CD4-positive, CD25-positive, alpha-beta regulatory T cell (primary cell): ENCODE measurements at places on chromosomes 7 and 10.

DNA sequence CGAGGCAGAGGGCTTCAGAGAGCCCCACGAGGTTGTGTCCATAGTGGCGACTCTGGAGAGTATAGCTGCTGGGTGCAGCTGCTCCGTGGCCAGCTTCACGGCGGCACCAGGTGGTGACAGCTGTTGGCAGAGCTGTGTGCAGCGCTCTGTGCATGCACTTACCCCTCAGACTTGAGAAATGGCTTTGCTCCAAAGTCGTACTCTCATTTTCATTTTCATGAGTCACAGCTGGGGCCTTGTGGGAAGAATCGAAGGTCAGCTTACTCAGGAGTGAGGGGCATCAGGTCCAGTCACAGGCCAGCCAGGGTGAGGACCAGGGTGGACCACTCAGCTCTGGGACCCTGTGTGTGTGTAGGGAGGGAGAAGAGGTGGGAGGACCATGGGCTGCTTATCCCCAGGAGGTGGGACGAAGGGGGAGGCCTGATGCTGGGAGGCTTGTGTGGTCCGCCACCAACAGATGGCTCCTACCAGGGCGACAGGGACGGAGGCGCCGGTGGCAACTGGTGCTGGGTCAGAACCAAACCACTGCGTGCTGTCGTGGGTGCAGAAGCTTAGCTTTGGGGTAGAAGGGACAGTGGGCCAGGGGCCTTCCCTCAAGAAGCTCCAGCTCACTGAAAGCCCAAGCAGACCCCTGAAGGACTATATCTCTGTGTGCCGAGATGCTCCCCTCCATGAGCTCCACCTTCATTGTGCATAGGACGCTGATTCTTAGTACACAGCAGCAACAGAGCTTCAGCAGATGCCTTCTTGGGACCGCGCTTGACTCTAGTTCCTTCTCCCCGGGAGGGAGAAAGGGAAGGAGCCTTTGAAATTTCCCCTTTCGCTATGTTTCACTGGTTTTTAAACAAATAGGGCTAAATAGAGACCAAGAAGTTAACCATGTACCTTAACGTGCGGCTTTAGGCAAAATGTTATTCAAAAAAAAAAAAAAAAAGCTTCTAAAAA, 225.0 kb downstream of the CELF2 start:
- no peak for DNase-seq

GRCh38 chr10:26335574-26336093, 102.5 kb upstream of the APBB1IP start:
- no peak for DNase-seq

DNA sequence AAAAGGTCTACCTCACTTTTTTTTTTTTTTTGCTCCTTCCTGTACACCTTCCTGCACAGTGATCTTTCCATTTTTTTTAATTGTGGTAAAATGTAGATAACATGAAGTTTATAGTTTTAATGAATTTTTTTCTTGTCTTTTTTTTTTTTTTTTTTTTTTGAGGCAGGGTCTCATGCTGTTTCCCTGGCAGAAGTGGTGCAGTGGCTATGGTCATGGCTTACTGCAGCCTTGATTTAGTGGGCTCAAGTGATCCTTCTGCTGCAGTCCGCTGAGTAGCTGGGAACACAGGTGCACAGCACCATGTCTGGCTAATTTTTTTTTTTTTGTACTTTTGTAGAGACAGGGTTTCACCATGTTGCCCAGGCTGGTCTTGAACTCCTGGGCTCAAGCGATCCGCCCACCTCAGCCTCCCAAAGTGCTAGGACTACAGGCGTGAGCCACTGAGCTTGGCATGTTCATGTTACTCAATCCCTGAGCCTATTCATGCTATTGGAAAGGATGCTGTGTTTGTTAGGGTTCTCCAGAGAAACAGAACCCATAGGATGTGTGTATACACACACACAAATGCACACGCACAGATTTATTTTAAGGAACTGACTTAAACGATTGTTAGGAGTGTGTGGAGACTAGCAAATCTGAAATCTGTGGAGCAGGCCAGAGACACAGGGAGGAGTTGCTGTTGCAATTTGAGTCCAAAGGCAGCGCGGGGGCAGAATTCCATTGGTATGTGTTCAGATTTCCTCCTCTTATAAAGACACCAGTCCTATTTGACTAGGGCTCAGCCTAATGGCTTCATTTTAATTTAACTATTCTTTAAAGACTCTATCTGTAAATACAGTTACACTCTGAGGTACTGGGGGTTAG, 29.1 kb downstream of the GALNT11 start:
- no peak for DNase-seq

DNA sequence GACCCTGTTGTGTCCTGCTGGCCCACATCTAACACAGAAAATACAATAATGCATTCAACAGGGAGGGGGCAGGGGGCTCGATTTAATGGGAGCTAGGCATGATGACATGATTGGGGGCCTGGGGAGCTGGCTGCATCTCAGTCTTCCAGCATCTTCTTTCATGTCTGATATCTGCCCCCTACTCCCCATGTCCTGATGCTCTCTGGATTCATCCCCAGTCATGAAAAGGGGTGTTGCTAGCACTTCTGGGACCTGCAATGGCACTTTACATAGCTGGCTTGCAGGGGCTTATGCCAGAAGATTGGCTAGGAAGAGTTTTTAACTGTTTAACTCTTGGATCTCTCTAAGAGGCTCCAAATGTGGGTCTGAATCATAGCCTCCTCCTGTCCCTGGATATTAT, 94.9 kb downstream of the AOAH start:
- DNase-seq = no peak

- DNase-seq = no peak
These were observed 169.1 kb upstream of the PPP1R3A start for GRCh38 chr7:114087653-114088469.

DNA sequence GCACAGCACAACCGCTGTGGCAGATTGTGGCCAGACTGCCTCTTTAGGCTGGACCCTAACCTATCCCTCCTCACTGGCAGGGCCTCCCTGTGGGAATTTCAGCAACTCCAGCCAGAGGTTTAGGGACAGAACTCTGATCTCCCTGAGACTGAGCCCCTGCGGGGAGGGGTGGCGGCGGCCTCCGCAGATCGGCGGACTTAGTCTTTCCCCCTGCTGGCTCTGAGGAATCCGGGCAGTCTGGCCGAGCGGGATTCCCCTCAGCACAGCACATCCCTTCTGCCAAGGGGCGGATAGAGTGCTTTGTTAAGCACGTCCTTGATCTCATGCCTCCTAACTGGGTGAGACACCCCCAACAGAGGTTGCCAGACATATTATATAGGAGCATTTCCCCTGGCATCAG, 224.2 kb upstream of the NPY start:
- no peak for DNase-seq

DNA sequence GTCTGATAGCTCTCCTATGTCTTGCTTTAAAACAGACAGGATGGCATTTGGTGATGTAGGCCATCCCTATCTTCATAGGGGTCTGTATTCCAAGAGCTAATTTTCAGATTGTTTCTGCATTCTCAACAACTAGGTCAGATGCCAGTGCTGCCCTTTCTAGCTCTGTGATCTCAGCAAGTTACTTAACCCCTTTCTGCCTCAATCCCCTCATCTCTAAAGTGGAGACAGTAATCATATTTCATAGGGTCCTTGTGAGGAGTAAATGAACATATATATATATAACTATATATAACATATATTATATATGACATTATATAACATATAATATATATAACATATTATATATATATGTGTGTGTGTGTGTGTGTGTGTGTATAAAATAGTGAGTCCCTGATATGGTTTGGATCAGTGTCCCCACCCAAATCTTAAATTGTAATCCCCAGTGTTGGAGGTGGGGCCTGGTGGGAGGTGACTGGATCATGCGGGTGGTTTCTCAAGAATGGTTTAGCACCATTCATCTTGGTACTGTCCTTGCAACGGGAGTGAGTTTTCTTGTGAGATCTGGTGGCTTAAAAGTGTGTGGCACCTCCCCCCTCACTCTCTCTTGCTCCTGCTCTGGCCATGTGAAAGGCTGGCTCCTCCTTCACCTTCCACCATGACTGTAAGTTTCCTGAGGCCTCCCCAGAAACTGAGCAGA, 45.2 kb downstream of the HIPK2 start:
- no peak for DNase-seq

DNA sequence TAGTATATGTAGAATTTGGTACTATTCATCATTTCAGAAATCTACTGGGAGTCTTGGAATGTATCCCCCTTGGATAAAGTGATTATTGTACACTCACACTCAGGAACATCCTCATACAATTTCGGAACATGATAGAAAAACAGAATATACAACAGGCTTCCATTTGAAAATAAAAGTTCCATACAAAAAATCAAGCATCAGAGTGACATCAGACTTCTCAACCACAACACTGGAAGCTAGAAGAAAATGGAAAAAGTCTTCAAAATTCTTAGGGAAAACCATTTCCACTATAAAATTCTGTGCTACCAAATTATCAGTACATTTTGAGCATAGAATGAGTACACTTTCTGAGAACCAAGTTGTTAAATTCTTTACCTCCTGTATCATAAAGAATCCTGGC, 8.8 kb downstream of the LYZL1 start:
- DNase-seq = no peak

- DNase-seq = no peak
These were observed 1335.9 kb upstream of the SORCS1 start for GRCh38 chr10:108500396-108500795.

DNA sequence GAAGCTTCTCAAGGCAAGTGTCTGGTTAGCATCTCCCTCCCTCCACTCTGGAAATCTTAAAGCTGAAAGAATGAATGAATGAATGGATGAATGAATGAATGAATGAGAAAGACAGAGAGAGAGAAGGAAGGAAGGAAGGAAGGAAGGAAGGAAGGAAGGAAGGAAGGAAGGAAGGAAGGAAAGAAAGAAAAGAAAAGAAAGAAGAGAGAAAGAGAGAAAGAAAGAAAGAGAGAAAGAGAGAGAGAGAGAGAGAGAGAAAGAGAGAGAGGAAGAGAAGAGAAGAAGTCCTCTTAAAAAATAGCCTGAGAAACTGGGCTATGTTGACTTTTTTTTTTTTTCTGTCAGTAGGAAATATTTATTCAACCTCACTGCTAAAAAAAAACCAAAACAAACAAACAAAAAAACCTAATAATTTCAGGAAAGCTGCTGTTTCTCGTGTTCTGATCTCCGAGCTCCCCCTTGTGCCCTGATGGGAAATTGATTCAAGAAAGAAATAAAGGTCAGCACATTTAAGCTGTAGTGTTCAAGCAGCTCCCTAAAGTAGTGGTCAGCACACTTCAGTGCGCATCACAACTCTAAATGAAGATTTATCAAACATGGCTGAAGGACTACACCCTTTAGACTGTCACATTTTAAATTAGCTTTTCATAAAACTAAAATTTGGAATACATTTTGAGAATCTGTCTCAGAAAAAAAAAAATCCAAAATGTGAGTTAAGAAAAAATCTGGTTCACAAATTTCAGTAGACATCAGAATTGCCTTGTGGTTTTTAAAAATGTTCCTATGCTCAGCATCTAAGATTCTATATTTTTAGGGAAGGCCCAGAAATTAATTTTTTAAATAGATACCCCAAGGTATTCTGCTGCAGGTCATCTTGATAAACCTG, 154.3 kb downstream of the ELAPOR2 start:
- DNase-seq = no peak

DNA sequence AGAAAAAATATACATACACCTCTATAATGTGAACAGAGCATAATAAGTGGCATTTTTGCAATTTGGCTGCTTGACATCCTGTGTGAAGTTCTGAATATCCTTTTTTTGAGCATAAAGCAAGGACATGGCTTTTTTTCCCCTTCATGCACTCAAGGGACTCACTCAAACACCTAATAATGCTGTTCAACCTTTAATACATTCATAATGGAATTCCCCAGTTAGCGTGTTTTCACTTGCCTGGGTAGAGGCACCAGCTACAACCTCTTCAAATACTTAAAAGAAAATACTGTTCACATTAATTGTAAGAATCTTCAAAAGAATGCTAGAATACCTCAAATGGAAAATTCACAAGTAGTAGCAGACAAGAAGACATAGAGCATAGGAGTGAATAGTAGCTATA, 316.8 kb downstream of the PCDH15 start:
- DNase-seq = no peak

GRCh38 chr7:7109934-7110333, 72.4 kb upstream of the C1GALT1 start:
- no peak for DNase-seq

- DNase-seq = no peak
These were observed 30.2 kb upstream of the ABI1 start for GRCh38 chr10:26890956-26891355.

GRCh38 chr10:61183967-61184366, 240.0 kb upstream of the RHOBTB1 start:
- no peak for DNase-seq

GRCh38 chr7:99320371-99320770, 5.3 kb upstream of the ARPC1A start:
- no peak for DNase-seq

- DNase-seq = no peak
These were observed 187.9 kb upstream of the IMMP2L start for GRCh38 chr7:111750228-111750627.

GRCh38 chr7:85655252-85655651, 468.4 kb upstream of the SEMA3D start:
- DNase-seq = no peak

DNA sequence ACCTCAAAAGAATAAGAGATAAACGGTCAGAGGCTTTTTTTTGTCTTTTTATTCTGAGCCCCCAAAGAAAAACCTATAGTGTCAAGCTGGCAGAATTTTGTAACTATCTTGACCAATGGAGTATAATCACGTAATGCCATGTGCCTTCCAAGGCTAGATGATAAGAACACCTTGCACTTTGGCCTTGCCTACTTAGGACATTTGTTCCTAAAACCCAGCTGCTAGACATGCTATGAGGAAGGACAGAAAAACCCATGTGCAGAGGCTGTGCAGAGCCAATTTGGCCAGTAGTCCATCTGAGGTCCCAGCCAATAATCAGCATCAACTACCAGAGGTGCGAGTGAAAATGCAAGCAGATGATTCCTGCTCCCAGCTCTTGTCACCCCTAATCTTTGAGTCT, 69.9 kb downstream of the EPDR1 start:
- no peak for DNase-seq

DNA sequence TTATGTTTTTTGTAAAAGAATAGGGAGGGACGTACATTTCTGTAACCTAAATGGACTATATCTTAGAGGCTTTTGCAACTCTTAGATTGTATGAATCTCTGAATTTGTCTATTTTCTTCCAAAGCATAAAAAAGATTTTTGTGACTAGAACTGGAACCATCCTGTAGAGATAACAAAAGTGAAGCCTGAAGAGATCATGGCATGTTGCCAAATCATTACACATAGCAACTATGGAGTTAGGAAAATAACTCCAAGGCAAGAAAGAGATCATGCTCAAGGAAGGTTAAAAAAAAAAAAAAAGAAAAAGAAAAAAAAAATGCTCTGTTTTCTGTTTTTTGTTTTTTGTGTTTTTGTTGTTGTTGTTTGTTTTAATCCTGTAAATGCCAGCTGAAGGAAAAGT, 567.7 kb upstream of the ZWINT start:
- no peak for DNase-seq

GRCh38 chr10:35058134-35058533, 32.0 kb downstream of the CUL2 start:
- no peak for DNase-seq

- no peak for DNase-seq
These were observed 1.2 kb upstream of the EVX1 start for GRCh38 chr7:27241189-27242056.

DNA sequence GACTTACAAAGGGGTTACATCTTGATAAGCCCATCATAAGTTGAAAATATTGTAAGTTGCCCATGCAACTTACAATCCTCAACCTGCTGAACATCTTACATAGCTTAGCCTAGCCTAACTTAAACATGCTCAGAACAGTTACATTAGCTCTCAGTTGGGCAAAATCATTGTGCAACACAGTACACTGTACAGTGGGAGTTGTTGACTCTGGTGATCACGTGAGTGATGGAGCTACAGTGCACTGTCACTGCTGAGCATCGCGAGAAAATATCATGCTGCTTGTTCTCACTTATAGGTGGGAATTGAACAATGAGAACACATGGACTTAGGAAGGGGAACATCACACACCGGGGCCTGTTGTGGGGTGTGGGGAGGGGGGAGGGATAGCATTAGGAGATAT, 214.9 kb upstream of the ZMIZ1 start:
- DNase-seq = no peak
